ENCODE measurements at places on chromosomes 6 and 20.

- DNase-seq, result no peak
Measured at GRCh38 chr6:99522531-99522930, 7.3 kb upstream of the USP45 start.

DNA sequence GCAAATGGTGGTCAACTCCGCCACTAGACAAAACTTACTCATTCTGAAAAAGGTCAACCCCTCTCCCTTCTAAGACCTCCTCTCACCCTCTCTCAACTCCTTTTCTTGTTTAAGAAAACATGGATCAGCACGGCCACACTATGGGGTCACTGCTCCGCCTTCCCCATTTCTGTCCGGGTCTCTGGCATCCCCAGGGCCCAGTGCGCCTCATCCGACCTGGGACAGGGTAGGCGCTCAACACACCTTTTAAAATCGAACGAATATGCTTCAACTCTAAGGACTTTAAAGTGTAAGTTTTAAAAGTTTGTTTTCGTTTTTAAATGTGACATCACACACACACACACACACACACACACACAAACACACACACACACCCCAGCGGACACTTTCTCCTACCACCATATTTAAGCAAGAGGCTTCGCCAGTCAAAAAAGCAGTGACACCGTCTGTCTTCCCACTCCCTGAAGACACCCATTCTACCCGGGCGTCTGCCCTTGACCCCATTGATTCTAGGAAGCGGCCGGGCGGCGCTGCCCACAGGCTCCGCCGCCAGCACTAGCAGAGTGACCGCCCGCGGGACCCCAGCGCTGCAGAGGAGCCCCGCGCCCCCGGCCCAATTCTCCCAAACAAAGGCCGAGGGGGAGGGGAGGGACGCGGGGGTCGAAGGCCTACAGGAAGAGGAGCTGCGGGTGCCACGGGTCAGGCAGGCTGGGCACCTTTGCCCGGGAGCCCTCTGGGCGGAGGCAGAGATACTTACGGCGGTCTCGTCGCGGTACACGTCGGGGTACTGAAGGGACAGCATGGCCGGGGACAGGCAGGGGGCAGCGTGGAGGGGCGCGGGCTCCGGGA is 568 bp downstream of the PREP start:
- DNase-seq, result peak; percentile 17

DNA sequence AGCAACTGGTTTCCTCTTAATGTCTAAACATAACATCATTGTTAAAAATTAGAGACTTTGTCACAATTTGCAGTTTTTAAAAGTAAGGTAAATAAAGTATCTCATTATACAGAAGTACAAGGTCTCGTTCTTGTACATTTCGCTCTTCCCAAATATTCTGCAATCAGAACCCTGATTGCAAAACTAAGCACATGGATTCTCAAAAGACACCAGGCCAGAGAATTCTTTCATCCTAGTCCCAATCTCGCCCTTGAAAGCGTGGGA is 355 bp upstream of the AKAP7 start:
- no peak for DNase-seq

GRCh38 chr6:6393069-6393529 is 72.6 kb upstream of the F13A1 start:
- DNase-seq, result no peak

DNA sequence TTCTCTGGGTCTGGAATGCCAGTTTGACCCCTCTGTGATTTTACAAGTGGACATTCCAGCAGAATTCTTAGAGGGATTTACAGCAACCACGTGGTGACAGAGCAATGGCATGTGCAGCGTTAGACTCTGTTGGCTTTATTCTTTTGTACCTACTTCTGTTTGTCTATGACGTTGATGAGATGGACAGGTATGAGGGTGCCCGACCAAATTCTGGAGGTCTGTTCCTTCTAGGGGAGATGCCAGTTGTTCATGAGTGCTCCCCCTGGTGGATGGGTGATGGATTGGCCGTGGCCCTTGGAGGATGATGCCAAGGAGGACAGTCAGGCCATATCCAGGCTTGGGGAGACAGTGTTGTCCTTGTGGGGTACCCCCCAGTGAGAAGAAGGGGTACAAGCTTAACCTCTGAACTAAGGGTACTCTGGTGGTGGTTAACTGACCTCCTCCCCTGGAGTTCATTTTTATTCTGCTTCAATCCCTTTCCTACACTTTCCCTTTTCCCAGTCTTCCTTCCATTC is 198.6 kb downstream of the DTNBP1 start:
- no peak for DNase-seq

GRCh38 chr20:54088430-54088829 is 18.0 kb upstream of the BCAS1 start:
- DNase-seq, result no peak
